ENCODE measurements at places on chromosomes 3 and 15. TPM values are rescaled to one million over a fixed set of nuclear protein-coding genes. Genes with fewer than 3 reads are reported as not detected.

- DNase-seq = no peak
These were observed 36.1 kb upstream of the MYO5C start for GRCh38 chr15:52331490-52332240.

The LIPC gene
- total RNA-seq = 0.62 TPM

The TIMMDC1 gene
- total RNA-seq = 211 TPM

DNA sequence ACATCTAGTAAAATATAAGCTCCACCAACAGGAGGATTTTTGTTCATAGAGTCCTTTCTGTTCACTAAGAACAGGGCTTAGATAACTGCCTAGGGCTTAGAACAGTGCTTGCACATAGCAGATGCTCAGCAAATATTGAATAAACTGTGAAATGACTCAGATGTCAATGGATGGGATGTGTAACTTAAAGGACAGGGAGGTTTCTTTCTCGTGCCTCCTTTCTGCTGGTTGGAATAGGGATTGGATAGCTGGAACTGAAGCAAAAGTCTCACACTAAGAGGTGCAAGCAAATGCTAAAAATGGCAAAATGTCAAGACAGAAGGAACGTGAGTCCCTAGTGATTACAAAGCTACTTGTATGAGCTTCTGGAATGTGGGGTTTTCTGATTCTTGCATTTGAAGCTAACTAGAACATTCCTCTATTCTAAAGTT, 392.8 kb upstream of the WNT5A start:
- DNase-seq = no peak

The SH2D7 gene
- not detected for total RNA-seq

DNA sequence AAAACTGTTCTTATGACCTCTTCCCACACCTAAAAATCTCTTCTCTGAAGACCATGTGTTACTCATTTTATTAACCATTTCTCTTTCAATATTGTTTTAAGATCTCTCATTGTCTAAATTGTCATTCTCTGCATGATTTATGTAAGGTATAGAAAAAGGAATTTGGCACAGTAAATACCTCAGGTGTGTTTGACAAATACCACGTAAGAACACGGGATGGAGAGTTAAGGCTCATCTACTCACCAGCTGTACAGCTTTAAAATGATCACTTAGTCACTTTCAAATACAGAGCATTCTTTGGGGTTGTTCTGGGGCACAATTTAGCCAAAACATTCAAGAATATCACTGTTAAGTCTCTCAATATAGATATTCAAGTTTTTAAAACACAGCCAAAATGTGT, 627.1 kb downstream of the MCTP2 start:
- no peak for DNase-seq

GRCh38 chr15:85475317-85475701, 94.9 kb downstream of the AKAP13 start:
- DNase-seq = no peak

DNA sequence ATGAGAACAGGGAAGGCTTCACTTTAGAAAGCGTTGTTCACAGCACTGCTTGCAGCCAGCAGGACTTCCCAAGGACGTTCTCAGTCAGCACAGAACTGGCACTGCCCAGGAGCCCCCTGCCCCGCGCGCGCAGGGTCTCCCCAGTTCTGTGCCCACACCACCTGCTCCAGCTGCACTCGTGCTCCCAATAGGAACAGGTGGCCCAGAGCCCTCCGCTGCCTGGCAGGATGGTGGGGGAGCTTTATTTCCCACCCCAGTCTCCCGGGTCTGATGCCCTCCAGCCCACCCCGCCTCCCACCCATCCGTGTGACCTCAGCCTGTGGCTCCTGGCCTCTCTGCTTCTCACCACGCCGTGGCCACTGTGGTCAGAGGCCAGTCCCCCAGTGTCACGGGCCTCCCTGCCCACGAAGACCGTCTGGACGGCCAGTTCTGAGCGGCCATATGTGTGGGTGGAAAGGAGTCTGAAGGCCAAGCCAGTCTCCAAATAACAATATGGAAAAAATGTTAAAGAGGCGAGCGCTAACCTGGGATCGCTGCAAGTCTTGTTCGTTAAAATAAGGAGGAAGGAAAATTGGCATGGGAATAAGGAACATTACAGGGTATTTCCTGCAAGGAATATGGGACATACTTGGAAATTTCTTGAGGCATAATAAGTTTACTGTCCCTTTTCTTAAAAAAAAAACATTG, 54.6 kb upstream of the PCSK6 start:
- peak; percentile 71 for DNase-seq

The GPR176 gene
- total RNA-seq = 2.7 TPM

The ARGFX gene
- not detected for total RNA-seq

DNA sequence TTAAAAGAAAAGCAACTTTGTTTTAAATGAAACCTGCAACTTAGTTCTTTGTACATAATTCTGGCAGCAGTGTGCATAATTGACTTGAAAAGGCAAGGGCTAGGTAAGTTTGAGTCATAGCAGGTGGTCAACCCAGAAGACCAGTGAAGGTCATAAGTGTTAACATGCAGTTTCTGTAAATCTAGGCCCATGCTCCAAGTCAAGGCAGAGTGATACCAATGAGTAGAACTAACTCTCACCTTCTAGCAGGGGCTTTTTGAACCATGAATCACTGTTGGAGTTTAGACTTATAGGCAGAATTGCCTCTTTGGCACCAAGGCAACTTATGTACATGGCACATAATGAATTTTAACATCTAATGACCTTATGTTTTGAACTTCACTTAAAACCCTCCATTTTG, 29.5 kb upstream of the IL20RB start:
- DNase-seq = no peak

The DAPK2 gene
- 31.8 TPM for total RNA-seq

The CD96 gene
- total RNA-seq = 0.57 TPM

The SLC9C1 gene
- total RNA-seq = 3.9 TPM

DNA sequence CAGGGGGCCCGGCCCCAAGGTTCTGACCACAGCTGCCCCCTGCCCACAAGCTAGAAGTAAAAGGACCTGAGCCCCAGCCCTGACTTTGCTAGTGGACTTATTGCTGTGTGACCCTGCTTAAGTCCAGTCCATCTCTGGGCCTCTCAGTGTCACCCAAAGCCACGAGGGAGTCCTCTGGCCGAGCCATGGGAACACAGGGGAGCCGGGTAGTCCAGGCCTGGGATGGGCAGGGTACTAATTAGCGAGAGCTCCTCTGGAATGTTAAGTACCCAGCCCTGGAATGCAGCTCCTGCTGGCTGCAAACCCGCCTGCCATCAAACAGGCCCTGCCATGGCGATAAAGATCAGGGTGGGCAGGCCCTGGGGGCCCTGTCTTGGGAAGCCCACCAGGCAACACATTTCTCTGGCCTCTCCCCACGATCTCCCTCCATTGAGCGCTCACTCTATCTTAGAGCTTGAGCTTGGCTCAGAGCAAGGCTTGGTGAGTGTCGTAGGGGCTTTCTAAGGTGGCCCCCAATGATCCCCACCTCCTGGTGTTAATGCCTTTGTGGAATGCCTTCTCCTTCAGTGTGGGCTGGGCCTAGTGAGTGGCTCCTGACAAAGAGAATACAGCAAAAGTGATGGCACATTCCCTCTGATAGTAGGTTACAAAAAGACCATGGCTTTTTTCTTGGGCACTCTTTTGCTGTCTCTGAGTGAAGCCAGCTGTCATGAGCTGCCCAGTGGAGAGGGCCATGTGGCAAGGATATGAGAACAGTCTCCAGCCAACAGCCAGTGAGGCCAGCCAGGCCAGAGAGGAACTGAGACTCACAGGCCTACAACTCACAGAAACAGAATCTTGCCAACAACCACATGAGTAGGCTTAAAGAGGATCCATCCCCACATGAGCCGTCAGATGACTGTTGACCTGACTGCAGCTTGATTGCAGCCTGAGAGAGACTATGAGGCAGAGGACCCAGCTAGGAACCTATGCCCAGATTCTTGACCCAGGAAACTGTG, 133.1 kb downstream of the SMAD6 start:
- peak; percentile 76 for DNase-seq

The IL5RA gene
- total RNA-seq = 0.40 TPM

The PCLAF gene
- 0.19 TPM for total RNA-seq

GRCh38 chr15:40859206-40859851, 14.7 kb downstream of the RHOV start:
- no peak for DNase-seq

GRCh38 chr3:60095516-60095915, 1045.7 kb upstream of the CFAP20DC start:
- DNase-seq = no peak

DNA sequence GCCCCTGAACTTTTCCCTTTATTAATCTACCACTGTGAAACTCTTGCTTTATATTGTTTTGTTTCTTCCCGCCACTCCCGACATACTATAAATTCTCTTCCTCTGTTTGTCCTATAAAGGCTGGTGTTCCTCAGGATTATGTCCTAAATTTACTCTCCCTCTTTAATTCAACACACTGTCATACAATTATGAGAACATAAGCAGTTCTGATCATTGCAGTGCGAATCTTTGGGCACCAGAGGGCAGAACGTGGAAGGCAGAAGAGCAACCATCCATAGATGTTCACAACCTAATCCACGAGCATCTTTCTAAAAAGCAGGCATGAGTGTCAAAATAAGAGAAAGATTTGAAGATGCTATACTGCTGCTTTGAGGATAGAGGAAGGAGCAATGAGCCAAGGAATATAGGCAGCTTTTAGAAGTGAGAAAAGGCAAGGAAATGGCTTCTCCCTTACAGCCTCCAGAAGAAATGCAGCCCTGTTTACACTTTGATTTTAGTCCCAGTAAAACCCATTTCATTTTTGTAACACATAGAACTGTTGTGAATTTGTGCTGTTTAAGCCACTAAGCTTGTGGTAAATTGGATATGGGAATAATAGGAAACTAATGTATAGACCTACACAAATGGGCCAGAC, 179.4 kb downstream of the GBE1 start:
- DNase-seq = no peak

GRCh38 chr3:37283011-37283410, 108.6 kb upstream of the LRRFIP2 start:
- DNase-seq = no peak

GRCh38 chr3:31929826-31930502, 51.1 kb downstream of the OSBPL10 start:
- DNase-seq = no peak

- no peak for DNase-seq
These were observed 733.0 kb downstream of the TUSC7 start for GRCh38 chr3:117442566-117442965.

The CFAP92 gene
- 0.27 TPM for total RNA-seq

DNA sequence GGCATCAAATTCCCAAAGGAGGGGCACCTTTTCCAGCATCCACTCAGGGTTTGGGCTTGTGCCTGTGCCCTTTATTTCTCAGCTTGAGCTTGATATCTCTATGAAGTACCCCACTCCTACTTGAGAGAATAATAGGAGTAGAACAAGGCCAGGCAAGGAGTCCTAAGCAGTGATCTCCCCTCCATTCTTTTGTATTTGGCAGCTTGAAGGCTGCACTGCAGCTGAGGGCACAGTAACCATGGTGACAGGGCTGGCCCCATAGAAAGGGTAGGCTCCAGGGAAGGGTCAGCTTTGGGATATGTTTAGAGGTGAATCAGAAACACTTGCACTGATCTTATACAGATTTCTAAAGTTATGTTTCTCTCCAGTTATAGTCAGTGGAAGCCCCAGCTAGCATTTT, 145.4 kb upstream of the SLC24A5 start:
- no peak for DNase-seq
